ENCODE measurements at places on chromosomes 7 and 10.

DNA sequence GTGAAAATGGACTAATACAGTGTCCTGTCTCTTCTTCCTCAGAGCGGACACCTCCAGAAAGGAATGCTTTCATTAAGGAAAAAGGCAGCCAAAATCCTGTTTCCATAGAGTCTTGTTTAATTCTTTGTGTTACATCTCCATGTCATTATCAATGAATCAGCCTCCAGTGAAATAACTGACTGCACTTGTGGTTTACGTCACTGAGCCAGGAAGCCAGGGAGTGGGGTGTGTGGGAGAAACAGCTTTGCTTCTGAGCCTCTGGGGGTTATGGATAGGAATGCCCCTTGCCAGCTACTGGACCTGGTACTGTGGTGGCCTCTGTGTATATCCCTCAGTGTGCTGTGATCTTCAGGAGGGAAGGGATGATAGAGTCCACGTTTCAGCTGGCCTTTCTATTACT is 416.8 kb downstream of the GALNT17 start:
- no peak for DNase-seq

- DNase-seq = no peak
These were observed 76.4 kb downstream of the CELF2 start for GRCh38 chr10:11093771-11094736.

DNA sequence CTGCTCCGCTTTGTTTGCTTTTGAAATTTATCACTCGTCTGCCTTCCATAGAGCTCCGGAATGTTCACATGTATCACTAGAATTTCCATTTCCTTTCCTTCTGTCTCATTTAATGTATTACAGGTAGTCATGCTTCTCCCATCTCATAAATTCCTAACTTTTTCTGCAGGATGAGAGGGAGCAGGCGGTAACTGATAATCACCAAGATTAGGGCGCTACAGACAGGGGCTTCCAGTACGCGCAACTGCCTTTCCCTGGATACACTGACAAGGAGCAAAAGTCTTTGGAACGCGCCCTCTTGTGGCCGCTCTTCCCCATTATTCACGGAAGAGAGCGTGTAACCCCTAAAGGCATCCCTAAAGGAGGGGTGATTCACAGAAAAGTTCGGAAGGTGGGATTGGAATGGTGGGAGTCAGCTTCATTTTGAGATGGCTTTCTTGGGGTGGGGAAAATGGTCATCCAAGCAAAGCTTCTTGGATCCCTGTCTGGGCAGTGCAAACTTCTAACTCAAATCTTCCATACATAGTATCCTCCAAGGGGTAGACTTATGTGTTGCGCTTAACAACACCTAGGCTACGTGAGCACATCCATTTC is 6.5 kb downstream of the INHBA start:
- peak; percentile 67 for DNase-seq

DNA sequence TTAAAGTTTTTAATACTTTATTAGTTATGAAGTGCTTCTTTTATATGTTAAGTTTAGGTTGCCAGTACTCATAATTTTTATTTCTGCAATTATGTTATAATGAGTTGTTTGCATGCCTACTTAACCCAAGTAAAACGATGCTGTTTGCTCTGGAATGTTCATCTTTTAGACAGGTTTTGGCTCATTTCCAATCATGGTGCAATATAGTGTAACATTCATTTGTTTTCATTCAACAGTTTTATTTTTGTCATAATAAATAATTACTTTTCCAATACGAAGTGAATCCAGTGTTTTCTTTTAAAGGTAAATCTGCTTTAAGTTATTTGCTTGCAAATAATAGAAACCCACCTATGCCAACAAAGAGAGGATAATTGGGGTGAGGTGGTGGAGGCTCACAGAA is 22.1 kb downstream of the ARL5B start:
- no peak for DNase-seq

- DNase-seq = peak; percentile 33
These were observed 151.8 kb upstream of the YAE1 start for GRCh38 chr7:39414224-39415035.
